ENCODE measurements at places on chromosomes 1 and 21.

DNA sequence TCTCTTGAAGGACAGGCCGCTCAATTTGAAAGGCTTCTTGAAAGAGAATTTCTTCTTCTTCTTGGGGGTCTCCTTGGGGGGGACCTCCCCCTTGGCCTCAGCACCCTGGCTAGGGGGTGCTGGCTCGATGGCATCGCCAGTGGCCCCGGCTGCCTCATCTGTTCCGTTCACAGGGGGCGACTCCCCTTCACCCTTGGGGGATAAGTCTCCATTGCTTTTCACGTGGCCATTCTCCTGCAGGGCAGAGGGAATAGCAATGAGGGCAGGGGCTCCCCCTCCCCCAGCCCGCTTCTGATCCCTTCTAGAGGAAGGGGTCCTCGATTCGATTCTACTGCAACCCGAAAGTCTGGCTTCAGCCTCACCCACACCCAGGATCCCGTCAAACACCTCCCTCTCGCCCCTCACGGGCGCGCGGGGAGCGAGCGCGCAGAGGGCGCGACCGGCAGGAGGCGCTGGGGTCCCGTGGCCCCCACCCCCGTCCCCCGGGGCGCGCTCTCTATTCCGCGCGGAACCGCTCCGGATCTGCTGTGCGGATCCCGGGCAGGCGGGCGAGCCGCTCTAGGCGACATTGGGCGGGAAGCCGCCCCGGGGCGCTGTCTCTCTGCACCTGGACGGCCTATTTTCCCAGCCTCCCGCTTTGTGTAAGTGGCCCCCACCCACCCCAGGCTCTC, 1.0 kb downstream of the MARCKSL1 start:
- DNase-seq: peak; percentile 82

DNA sequence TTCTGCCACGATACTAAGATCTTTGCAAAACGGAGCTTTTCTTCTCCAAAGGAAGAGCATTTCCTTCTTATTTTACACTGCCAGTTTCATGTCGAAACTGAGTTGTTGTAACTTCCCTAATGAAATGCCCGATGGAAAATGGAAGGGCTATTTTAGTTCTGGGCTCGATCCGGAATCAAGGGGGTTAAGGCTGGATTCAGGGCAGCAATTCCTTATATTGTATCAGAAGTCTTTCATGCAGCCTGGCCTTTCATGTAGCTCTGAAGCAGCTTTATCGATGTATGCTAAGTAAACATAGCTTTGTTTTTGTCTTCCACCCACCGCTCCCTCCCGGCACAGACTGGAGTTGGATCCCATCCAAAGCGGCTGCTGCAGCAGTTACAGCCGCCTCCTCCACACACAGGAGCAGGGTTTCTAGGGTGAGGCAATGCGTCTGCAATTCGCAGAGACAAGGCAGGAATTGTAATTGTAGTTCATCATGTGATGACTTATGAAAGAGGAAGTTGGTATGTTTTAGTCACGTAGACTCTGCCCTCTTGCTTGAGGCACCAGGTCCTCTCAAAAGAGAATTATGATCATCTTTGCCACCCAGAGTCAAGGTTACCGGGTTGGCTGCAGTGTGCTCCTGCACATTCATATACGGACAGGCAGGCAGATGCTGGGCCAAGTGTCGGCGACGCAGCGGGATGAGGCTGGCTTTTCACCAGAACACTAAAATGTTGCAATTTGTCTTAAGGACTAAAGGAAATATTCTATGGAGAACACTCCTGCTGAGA, 2.6 kb upstream of the IRF2BP2 start:
- peak; percentile 78 for DNase-seq

GRCh38 chr1:162171111-162171510, 101.6 kb downstream of the NOS1AP start:
- no peak for DNase-seq

- DNase-seq: peak; percentile 66
These were observed 597 bp downstream of the PKN2 start for GRCh38 chr1:88684482-88685258.

GRCh38 chr1:17700945-17701810, 54.0 kb upstream of the ACTL8 start:
- DNase-seq: no peak

GRCh38 chr1:201711811-201712210, 117.1 kb upstream of the IPO9 start:
- no peak for DNase-seq

DNA sequence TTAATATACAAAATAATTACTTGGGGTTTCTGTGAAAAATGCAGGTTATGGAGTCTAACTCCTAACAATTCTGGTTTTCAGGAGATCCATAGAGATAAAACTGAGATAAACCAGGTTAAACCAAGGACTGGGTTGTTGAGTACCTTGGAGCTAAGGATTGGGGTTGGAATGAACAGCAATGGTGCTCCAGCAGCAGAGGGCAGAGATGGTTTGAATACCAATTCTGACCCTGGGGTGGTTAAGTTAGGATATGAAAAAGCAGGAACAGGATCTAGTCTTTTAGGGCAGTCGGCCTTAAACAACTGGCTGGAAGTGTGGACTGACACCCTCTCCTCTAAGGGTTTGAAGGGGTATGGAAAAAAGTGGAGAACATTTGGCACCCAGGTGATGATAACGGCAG, 53.0 kb downstream of the UROD start:
- DNase-seq: no peak
